Osteoblast (primary cell): ENCODE measurements at places on chromosomes 12 and 14. TPM values are rescaled to one million over a fixed set of nuclear protein-coding genes. Genes with fewer than 3 reads are reported as not detected.

Gene MMP14
- total RNA-seq: 580 and 649 TPM in 2 replicates

Gene C12orf60
- total RNA-seq: 0.59 and 0.72 TPM in 2 replicates

DNA sequence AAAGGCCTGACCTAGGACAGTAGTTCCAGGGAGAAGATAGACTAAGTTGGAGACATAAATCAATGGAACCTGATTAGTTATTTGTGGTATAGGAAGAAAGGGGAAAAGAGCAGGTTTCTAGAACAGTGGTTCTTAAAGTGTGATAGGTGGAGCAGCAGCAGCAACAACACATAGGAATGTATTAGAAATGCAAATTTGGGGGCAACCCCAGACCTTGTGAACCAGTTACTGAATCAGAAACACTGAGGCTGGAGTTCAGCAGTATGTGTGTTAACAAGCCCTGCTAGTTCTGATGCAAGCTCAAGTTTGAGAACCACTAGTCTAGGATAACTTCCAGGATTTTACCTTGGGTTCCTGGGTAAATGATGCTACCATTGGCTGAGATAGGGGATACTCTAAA lies 308.7 kb downstream of the EMP1 start:
- no peak for DNase-seq

- no peak for DNase-seq
Measured at GRCh38 chr14:89650077-89650978, 233.3 kb upstream of the FOXN3 start.

DNA sequence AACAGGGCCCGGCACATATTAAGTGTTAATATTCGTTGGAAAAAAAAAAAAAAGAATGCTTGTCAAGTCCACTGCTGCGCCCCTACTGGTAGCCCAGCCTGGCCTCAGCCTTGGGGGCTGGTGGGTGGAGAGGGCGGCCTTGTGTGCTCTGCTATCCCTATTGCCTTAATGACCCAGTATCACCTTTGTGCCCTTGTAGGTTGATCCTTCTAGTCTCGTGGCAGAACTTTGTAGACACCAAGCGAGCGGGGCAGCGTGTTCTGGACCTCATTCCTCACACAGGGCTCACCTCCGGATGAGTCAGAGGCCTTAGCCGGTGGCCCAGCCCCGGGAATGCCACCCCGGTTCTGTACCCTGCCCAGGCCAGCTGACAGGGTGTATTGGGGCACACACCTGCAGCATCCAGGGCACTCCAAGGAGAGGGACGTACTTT lies 1.8 kb upstream of the RCOR1 start:
- DNase-seq: peak; percentile 86

- DNase-seq: peak; percentile 51
Measured at GRCh38 chr12:78403136-78403535, 461.4 kb upstream of the SYT1 start.
